AG04449 (cell line): ENCODE measurements at places on chromosomes 6 and 20.

DNA sequence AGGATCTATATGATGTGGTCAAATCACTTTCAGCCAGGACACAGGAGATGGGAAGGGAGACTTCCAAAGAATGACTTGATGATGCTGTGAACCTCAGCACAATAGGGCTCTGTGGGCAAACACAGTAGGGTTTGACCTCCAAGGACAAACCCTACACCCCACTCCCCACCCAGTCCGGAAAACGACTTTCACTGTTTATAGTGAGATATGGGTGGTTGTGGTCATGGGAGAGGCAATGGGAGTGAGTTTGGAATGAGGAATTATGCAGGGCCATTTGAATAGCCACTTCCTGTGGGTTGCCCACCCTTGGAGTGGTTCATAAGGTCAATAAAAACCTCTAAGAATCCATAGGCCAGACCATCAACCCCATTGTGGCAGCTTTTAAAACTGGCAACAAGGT lies 38.4 kb upstream of the PRND start:
- no peak for DNase-seq

DNA sequence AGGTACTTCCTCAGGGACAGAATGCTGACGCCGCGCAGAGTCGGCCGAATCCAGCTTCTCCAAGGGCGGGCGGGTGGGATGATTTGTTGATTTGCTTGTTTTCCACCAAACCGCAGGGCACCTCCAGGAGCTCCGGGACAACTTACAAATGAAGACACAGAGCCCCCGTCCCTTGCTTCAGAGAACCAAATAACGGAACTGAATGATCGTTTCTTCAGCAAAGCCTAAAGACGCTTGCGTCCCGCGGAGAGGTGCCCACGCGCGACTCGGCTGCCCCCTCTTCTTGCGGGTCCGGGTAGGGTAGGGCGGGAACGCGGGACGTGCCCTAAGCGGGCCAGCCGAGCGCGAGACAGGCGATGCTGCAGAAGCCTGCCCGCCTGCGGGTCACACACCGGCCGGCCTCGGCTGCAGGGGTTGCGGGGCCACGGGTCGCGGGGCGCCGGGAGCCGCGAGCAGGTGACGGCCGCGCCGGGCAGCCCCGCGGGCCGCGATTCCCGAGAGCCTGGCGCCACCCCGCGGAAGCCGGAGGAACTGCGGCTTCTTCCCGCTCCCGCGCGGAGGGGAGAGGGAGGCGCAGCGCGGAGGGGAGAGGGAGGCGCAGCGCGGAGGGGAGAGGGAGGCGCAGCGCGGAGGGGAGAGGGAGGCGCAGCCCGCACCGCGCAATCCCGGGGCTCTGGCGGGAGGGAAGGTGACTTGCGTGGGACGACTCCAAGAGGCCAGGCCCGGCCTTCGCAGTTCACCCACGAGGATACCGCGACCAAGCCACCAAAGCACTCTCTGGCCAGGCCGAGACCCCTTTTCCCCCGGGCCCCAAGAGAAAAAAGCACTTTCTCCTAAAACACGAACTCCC lies 7.7 kb upstream of the FOXF2 start:
- DNase-seq = no peak

- DNase-seq = no peak
These were observed 12.9 kb upstream of the BEND3 start for GRCh38 chr6:107128175-107128574.

- no peak for DNase-seq
These were observed 55.6 kb downstream of the CARMIL1 start for GRCh38 chr6:25334793-25335192.

- no peak for DNase-seq
These were observed 77.6 kb downstream of the TBC1D7 start for GRCh38 chr6:13250703-13251102.

DNA sequence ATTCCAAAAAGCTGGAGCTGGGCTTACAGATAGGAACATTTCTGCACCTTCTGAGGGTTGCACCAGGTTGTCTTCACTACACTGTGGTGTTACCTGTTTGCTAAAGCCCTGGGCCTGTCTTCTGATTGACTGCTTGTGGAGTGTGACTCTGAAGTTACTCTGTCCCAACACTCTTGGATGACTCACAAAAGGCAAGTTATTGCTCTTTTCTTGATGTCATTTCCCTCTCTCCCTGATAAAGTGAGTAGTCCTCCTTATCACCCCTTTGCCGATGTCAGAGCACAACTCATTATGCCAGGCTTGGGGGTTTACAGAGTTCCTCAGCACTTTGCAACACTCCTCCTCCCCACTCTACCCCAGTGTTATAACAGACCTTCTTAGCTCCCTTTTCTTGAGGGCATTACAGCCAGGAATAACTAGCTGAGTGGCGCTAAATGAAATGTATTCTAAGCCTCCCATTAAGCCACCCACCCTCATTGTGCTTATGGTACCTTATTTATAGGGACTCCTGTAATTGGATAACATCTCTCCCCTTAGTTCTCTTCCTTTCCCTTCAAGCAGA lies 36.1 kb upstream of the NKX2-4 start:
- peak; percentile 5 for DNase-seq
